Placental epithelial cell (primary cell): ENCODE measurements at places on chromosomes 2 and 18. TPM values are rescaled to one million over a fixed set of nuclear protein-coding genes. Genes with fewer than 3 reads are reported as not detected.

SLC4A1AP gene
- 23.2 and 27.9 TPM in 2 replicates for total RNA-seq

MC4R gene
- total RNA-seq, result not detected in 2 replicates

QPCT gene
- total RNA-seq, result 47.6 and 60.9 TPM in 2 replicates

RAB6C gene
- total RNA-seq, result 0.39 and 1.2 TPM in 2 replicates
